NCI-H2227 treated with DMSO at 0.1 percent for 48 hours (cell line): ENCODE measurements at places on chromosomes 7 and 10.

DNA sequence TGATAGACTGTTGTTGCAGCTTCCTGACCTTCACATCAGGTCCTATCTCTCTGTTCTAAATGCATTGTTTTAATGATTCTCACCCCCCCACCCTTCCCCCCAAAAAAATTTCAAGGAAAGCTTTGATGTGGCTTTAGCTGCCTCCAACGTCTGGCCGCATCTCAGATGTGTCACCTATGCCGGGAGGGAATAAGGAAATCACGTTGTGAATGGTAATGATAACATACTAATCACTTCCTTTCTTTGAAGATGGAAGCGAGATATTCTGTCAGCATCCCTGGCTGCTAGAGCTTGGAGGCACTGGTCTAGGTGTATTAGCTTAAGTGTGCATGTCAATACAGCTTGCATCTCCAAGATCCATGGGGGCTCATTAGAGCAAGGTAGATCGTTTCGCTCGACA, 89.6 kb downstream of the VTI1A start:
- no peak for DNase-seq

DNA sequence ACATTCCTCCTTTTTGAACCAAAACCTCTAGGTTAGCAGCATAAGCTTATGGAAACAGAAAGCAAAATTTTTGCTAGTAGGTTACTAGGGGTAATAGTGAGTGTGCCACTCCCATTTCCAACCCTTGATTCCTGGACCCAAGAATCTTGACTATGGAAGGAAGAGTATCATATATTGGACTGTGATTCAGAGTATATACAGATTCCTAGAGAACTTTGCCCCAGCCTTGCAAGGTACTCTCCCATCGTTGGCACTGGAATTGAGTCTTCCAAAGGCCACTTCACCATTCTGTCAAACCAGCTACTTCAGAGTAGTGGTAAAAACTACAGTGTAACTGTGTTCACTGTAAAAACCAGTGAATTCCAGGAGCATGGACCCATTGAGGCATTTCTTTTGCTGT, 69.4 kb downstream of the LRRC17 start:
- no peak for DNase-seq

- no peak for DNase-seq
Observed at GRCh38 chr10:8445353-8445752, 390.9 kb downstream of the GATA3 start.

- no peak for DNase-seq
Observed at GRCh38 chr10:4241724-4242345, 456.8 kb upstream of the KLF6 start.

DNA sequence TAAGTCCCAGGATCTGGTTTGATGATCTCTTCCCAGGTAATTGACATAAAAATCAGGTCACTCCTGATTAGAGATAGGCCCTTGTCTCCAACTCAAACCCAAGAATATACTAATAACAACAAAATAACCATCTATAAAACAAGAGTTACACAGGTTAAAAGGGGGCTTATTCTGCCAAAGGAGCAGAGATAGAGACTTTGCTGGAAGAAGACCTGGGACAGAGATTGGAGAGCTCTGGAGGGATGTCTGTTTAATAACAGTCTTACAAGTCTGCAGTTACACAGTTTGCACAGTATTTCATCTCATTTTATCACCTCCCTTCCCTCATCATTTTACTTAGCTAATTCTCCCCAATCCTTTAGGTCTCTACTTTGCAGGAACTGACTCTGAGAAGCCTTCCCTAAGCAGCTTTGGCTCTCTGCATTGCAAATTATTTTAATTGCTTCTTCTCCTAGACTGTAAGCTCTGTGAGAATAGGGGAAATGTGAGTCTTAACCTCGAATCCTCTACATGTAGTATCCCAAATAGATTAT, 3.7 kb upstream of the ZNF438 start:
- DNase-seq: no peak

GRCh38 chr7:133770863-133771492, 356.2 kb upstream of the LRGUK start:
- no peak for DNase-seq

DNA sequence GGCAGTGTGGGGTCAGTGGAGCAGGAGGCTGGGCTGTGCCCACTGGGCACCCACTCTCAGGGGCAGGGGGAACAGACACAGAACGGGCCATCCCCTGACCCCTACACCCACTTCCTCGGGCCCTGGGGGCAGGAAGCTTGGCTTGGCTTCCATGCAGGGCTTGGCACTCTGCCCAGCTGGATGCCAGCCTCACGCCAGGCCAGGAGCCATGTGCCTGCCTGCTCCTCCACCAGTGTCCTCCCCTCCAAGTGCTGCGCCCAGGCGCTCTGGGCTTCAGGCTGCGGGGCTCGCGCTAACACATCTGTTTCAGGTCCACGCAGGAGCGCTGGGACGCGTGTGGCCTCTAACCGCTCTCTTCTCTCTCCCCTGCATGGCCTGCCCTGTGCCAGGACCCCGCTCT, 12.7 kb downstream of the LDB3 start:
- no peak for DNase-seq

DNA sequence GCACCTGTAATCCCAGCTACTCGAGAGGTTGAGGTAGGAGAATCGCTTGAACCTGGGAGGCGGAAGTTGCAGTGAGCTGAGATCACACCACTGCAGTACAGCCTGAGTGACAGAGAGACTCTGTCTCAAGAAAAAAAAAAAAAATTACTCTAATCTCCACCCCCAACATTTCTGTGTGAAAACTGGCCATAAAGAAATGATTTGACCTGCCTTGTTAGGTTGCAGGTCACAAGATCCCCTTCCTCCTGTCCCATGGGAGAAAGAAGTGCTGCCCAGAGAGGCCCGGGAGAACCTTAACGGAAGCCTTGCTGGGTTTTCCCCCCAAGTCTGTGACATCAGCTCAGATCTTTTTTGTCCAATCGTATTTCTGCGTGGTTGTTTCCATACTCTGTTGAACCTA, 8.7 kb upstream of the CALHM1 start:
- DNase-seq: no peak

GRCh38 chr7:155851892-155852291, 39.6 kb upstream of the SHH start:
- no peak for DNase-seq

DNA sequence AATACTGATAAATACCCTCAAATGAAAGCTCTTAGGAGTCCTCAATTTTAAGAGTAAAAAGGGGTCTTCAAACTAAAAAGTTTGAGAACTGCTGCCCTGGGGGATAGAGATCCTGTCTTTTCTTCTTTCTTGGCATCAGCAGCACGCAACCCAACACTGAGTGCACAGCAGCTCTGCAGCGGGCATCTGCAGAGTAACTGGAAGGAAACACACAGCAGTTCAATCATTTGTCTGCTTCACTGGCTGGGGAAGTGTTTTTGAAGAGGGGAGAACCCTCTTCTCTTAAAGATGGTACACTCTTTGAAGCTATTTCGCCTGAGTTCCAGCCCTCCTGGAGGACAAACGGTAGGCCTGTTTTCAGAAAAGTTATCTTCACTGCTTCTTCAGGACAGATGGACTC, 193.6 kb downstream of the FGFR2 start:
- DNase-seq: no peak

DNA sequence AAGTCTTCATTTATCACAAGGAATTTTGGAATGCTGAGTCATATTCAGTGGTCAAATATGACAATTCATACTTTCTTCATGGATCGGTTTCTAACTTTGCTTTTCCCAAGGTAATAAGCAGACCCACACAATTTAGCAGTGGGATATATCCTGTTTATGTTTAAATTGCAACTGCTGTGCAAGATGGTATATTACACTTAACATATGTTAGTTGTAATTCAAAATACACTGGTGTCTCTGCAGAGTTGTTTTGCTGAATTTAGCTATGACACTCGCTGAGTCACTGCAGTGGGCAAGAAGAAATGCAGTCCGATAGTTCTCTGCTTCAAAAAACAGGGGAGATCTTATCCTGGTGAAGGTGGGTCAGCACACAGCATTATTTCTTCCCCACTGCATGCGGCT, 194.8 kb upstream of the PTN start:
- no peak for DNase-seq

- no peak for DNase-seq
Observed at GRCh38 chr7:48446721-48447120, 275.5 kb downstream of the ABCA13 start.

- no peak for DNase-seq
Observed at GRCh38 chr10:74957285-74957961, 131.0 kb downstream of the KAT6B start.

- DNase-seq: no peak
Observed at GRCh38 chr7:130099331-130099730, 29.0 kb downstream of the KLHDC10 start.

DNA sequence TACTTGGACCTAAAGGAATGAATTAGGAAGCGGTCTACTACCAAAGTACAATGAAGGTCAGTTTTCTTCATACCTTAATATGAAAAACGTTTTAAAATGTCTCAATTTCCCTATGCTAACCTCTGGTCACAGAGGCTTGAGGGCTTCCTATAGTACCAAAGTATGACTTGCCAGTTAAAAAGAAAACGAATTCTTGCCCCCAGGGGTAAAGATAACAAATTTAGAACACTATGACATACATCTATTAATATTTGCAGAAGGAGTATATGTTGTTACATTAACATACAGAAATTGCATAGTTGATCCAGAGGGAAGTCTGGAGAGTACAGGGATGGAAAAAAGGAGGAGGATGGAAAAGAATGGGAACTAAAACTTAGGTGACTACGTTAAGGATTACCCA, 13.8 kb upstream of the KMT2E start:
- DNase-seq: no peak

DNA sequence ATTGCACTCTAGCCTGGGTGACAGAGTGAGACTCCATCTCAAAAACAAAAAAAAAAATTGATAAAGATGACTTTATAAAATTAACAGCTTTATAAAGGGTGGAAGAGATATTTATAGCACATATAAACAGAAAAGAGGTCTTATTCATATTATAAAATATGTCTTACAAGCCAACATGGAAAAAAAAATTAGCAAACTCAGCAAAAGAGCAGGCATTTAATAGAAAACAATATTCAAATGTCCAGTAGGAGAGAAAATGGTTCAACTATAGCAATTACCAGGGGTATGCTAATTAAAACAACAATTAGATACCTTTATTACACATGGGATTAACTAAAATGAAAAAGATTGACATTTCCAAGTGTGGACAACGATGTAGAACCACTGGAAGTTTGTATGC, 929.1 kb downstream of the REEP3 start:
- DNase-seq: no peak

DNA sequence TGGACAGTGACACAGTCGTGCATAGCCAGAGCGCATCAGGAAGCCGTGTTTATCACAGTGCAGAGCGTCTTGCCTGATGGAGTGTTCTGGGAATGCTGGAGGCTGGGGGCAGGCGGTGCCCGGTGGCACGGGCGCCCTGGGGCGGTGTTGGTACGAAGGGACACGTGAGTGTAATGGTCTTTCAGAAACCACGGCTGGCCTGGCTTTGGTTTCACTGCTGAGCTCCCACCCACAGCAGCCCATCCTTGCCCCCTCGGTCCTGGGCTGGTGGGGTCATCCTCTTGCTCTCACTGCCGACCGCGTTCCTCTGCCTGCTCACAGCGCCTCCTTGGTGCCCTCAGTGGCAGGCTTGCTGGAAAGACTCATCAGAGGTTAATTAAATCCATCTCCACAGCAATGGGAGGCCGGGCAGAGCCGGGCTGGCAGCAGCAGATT, 50.6 kb downstream of the NKX6-2 start:
- DNase-seq: no peak

GRCh38 chr7:108284349-108285002, 154.3 kb upstream of the LAMB4 start:
- DNase-seq: no peak

DNA sequence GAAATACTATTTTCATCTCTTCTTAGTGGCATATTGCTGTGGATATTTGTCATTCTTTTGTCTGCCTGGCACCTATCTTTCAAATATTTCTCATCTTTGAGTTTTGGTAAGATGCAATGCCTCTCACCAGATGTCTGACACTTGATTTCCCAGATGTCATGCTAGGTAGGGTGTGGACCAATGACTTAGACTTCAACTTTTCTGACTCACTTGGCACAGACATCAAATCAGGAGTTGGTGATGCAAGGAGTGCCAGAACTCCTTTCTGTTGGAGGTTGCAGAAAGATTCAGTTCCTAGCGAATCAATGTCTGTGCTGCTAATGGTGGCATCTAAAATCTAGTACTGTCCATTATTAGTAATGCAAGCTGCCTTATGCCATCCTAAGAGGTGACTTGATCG, 216.9 kb upstream of the FERD3L start:
- no peak for DNase-seq

GRCh38 chr7:13024121-13024674, 336.8 kb downstream of the ARL4A start:
- DNase-seq: no peak

DNA sequence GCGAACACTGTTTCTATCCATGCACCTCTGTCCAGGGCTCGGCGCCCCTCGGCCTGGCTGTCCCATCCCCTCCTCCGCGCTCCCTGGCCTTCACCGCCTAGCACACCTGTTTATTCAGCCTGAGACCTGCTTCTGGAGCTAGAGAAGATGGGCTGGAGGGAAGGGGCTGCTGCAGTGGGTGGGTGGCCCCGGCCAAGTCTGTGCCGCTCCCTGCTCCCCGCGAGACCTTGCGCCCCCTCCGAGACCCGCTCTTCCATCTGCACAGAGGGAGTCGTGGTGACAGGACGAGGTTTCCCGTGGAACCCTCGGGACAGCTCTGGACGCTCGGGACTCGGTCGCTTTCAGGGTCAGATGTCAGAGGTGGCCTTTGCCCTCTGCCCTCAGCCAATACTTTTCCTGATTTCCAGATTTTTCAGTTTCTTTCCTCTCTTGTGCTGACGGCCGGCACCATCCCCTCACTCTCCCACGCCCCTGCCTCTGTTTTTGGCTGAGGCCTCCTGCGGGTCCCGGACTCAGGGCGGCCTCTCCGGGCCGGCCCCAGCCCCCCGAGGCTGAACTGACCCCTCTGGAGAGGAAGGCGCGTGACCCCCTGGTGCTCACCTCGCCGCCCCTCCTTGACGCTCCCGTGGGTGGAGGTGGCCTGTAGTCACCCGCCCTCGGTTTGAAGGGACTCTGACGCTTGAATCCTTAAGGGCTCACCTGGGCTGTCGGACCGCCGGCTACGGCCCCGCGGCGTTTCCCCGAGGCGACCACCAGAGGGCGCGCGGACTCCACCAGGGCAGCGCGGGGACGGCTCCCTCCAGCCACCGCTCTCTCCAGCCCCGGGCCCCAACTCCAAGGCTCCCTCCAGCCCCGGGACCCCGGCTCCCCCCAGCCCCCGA, 15.6 kb downstream of the SHH start:
- no peak for DNase-seq

DNA sequence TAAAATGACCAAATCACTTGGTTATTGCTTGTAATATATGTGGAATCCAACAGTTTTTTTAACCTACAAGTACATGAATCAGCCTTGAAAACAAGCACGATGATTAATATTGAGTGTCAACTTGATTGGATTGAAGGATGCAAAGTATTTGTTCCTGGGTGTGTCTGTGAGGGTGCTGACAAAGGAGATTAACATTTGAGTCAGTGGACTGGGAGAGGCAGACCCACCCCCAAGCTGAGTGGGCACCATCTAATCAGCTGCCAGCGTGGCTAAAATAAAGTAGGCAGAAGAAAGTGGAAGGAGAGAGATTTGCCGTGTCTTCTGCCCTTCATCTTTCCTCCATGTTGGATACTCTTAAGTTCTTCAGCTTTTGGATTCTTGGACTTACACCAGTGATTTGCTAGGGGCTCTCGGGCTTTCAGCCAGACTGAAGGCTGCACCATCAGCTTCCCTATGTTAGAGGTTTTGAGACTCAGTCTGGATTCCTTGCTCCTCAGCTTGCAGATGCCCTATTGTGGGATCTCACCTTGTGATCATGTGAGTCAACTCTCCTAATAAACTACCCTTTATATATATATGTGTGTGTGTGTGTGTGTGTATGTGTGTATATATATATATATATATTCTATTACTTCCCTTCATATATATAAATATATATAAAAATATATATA, 118.4 kb upstream of the WDR11 start:
- DNase-seq: no peak
